ENCODE measurements at places on chromosomes 11 and 22.

- DNase-seq: no peak
Observed at GRCh38 chr22:50425179-50425916, 49.5 kb downstream of the SBF1 start.

- DNase-seq: peak; percentile 28
Observed at GRCh38 chr22:29773233-29773632, 6.1 kb downstream of the UQCR10 start.

DNA sequence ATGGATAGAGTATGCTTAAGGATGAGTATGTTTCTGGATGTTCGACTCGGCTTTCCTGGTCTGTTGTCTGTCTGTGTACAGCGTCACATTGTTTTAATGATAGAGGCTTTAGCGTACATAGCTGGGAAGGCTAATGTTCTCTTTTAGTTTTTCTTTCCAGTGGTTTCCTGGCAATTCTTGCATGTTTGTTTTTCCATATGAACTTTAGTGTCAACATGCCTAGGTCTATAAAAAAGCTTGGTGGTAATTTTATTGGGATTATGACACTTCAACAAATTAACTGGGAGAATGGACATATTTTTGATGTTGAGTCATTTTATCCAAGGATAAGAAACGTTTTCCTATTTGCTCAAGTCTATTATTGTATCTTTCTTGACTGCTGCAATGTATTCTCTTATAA lies 17.6 kb downstream of the F2 start:
- DNase-seq: no peak

GRCh38 chr22:29260031-29260560 lies 7.7 kb downstream of the RHBDD3 start:
- no peak for DNase-seq

- no peak for DNase-seq
Observed at GRCh38 chr22:35378621-35379020, 2.3 kb upstream of the HMOX1 start.
